ENCODE measurements at places on chromosomes 3 and 15.

DNA sequence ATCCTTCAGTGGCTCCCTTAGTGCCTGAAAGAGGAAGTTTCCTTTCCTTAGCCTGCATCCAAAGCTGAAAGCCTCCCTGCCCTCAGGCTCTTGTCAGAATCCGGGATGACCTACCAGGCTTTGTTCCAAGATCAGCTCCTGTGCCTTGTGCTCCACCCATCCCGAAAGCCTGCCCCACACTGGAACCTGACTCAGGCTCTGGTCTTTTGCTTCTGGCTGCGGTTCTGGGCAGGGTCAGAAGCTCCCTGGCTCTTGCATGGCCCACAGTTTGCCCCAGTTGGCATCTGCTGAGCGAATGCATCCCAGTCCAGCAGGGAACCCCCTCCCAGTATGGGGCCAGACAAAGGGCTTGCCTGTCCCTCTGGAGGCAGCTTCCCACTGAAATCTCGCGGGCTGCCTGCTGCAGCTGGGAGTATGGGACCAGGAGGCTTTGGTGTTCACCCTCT is 25.9 kb upstream of the KIF23 start:
- H3K27ac ChIP-seq, result no peak overlapping the region
- no peak for DNase-seq
- H3K4me1 ChIP-seq, result peaks cover 18% of the 10 kb centered on the region
- no peaks in the 10 kb centered on the region for H3K27me3 ChIP-seq

GRCh38 chr3:55615039-55615693 is 128.1 kb upstream of the WNT5A start:
- no peak for DNase-seq
- no peaks in the 10 kb centered on the region for H3K27me3 ChIP-seq
- H3K4me1 ChIP-seq, result no peaks in the 10 kb centered on the region
- no peak overlapping the region for H3K27ac ChIP-seq

GRCh38 chr3:105561876-105562275 is 195.2 kb downstream of the ALCAM start:
- DNase-seq, result no peak
- no peak overlapping the region for H3K4me3 ChIP-seq
- no peaks in the 10 kb centered on the region for H3K4me1 ChIP-seq
- H3K27me3 ChIP-seq, result no peaks in the 10 kb centered on the region
- no peaks in the 10 kb centered on the region for H3K36me3 ChIP-seq

DNA sequence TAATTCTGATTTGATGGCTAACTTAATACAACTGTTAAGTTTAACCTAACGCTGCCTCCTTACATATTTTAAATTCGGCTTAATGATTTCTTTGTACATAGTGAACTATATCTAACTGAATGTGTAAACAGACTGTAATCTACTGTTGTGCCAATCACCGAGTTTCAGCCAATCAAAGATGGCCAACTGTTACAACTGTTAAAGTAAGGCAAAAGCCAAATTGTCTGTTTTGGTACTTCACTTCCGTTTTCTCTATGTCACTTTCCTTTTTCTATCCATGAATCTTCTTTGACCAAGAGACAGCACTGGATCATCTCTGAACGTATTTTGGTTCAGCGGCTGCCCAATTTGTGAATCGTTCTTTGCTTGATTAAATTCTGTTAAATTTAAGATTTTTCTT is 137.0 kb downstream of the LMLN start:
- H3K36me3 ChIP-seq, result no peaks in the 10 kb centered on the region
- no peaks in the 10 kb centered on the region for H3K4me1 ChIP-seq
- DNase-seq, result no peak
- H3K4me3 ChIP-seq, result no peak overlapping the region
- H3K27me3 ChIP-seq, result no peaks in the 10 kb centered on the region

GRCh38 chr15:85423256-85423655 is 42.9 kb downstream of the AKAP13 start:
- H3K27ac ChIP-seq, result no peak overlapping the region
- no peaks in the 10 kb centered on the region for H3K36me3 ChIP-seq
- H3K27me3 ChIP-seq, result no peaks in the 10 kb centered on the region
- no peak overlapping the region for H3K4me3 ChIP-seq
- DNase-seq, result no peak
- H3K4me1 ChIP-seq, result no peaks in the 10 kb centered on the region

GRCh38 chr15:40339621-40339945 is 1.2 kb downstream of the CCDC9B start:
- peak overlapping the region; percentile 92 for H3K27ac ChIP-seq
- no peak for DNase-seq

- peak; percentile 22 for DNase-seq
- no peak overlapping the region for H3K4me3 ChIP-seq
- H3K27me3 ChIP-seq, result no peaks in the 10 kb centered on the region
- peaks cover 11% of the 10 kb centered on the region for H3K4me1 ChIP-seq
- H3K27ac ChIP-seq, result no peak overlapping the region
Observed at GRCh38 chr3:14988988-14989394, 41.6 kb downstream of the NR2C2 start.

DNA sequence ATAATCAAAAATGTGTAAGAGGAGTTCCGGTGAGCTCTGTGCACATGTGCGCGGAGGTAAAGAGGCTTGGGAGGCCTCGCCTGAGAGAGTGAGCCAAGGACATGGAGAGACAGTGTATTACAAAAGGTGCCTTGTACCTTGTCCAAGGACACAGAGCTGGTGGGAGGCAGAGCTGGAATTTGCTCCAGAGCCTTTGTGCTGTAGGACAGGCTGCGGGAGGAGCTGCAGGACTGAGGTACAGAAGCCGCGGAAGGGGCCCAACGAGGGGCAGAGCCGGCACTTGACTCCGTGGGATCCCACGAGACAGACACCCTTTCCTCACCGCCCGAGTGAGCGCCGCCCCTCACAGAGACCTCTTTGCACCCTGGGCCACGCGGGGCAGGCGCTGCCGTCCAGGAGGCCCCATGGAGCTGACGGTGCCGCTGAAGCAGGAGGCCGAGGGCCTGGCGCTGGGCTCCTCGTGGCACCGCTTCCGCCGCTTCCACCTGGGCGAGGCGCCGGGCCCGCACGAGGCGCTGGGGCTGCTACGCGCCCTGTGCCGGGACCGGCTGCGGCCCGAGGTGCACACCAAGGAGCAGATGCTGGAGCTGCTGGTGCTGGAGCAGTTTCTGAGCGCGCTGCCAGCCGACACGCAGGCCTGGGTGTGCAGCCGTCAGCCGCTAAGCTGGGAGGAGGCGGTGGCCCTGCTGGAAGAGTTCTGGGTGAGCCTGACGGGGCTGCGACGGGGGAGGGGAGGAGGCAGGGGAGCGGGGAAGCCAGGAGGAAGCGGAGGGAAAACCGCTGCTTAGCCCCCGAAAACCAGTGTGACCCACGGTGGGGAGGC is 68.7 kb downstream of the SLTM start:
- no peak for DNase-seq
- H3K36me3 ChIP-seq, result no peaks in the 10 kb centered on the region
- H3K27me3 ChIP-seq, result no peaks in the 10 kb centered on the region
- H3K27ac ChIP-seq, result peak overlapping the region; percentile 43

- H3K27me3 ChIP-seq, result peaks cover 16% of the 10 kb centered on the region
- no peaks in the 10 kb centered on the region for H3K4me1 ChIP-seq
- H3K27ac ChIP-seq, result no peak overlapping the region
- no peak overlapping the region for H3K4me3 ChIP-seq
- no peak for DNase-seq
- H3K36me3 ChIP-seq, result no peaks in the 10 kb centered on the region
Observed at GRCh38 chr3:123431658-123432324, 17.1 kb downstream of the ADCY5 start.

DNA sequence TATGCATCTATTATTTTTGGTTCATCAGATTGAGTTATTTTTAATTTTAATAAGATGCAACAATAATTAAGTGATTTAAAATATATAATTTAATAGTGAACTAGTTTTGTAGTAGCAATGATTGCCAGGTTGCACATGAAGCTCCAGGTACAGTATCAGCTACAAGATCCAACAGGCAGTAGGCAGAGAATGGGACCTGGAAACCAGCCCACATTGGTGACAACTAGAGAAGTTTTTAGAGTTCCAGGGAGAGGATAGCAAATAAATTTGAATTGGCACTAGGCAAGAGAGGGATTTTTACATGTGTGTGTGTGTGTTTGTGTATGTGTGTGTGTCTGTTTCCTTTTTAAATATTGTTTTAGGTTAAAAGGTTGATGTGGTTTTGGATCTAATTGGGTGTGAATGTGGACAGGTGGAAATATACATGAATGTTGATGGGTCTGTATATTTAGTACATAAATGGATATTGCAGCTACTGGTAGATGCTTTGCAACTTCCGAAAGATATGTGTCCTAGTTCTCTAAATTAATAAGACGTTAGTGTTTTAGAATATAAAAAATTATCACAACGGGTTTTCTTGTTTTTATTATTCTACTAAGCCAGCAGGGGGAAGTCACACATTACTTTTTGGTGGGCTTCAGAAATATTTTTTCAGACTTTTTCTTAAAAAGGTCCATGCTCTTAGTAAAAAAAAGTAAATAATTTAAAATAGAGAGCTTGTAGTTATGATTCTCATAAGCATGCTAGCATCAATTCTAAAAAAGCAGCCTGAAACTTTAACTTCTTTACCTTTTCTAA is 110.1 kb upstream of the GBE1 start:
- H3K4me1 ChIP-seq, result no peaks in the 10 kb centered on the region
- H3K27me3 ChIP-seq, result no peaks in the 10 kb centered on the region
- H3K4me3 ChIP-seq, result no peak overlapping the region

DNA sequence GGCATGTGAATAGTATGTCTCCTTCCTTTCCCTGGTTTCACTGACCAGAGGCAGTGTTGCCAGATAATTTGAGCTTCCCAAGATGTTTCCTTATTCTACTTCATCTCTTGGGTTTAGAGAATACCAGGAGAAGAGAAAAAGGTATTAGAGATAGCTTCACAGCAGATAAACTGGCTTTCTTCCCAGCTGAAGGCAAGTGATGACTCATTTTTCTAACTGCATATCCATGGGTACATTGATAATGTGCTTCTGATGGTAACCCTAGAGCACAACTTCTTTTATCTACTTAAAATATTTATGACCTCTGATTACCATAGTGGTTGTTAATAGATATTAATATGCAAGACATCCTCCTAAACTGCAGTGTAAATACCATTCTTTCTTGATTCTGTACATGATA is 34.6 kb upstream of the CMTM8 start:
- H3K4me3 ChIP-seq, result no peak overlapping the region
- no peak overlapping the region for H3K27ac ChIP-seq
- no peaks in the 10 kb centered on the region for H3K27me3 ChIP-seq
- peaks cover 7% of the 10 kb centered on the region for H3K4me1 ChIP-seq

GRCh38 chr15:74399511-74400312 is 32.3 kb upstream of the CYP11A1 start:
- H3K4me1 ChIP-seq, result peaks cover 86% of the 10 kb centered on the region
- H3K27ac ChIP-seq, result peak overlapping the region; percentile 40
- 0 out of 2 replicates have a peak overlapping the region, but pooled peaks have one; percentile 6 for H3K4me3 ChIP-seq
- no peaks in the 10 kb centered on the region for H3K27me3 ChIP-seq
- no peaks in the 10 kb centered on the region for H3K36me3 ChIP-seq

DNA sequence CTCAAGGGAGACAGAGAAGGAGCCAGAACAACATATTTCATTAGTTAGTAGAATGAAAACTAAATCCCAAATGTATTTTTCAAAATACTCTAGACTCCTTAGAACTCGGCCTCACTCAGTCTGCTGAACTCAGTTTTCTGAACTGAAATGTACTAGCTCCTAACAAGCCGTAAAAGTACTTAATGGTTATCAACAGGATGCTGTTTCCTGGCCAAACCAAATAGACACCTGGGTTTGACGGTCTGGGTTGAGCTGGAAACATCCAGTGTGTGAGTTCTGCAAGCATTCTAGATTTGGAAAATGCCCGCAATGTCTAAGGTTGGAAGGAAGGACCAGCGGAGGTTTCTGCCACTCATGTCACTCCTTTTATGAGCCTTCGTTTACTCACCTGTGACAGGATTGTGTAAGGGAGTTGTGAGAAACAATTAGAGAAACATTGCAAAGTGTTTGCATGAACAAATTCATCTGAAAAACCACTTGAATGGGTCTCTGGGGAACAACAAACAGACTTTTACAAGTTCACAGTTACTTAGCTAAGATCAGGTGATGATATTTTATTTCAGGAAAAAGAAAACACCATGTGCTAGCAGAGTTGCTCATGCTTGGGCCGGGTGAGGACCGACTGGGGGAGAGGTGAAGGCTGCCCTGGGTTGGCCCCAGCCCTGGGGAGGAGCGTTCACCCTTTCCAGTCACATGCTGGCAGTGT is 151.0 kb downstream of the ALDH1A2 start:
- no peaks in the 10 kb centered on the region for H3K36me3 ChIP-seq
- H3K4me3 ChIP-seq, result no peak overlapping the region
- no peaks in the 10 kb centered on the region for H3K4me1 ChIP-seq
- no peak for DNase-seq
- no peaks in the 10 kb centered on the region for H3K27me3 ChIP-seq
- no peak overlapping the region for H3K27ac ChIP-seq

GRCh38 chr3:112637700-112638099 is 3.2 kb downstream of the CCDC80 start:
- no peak overlapping the region for H3K4me3 ChIP-seq
- H3K27ac ChIP-seq, result no peak overlapping the region

GRCh38 chr3:66858656-66859381 is 139.3 kb upstream of the KBTBD8 start:
- no peak overlapping the region for H3K27ac ChIP-seq
- peaks cover 6% of the 10 kb centered on the region for H3K27me3 ChIP-seq
- no peaks in the 10 kb centered on the region for H3K4me1 ChIP-seq

DNA sequence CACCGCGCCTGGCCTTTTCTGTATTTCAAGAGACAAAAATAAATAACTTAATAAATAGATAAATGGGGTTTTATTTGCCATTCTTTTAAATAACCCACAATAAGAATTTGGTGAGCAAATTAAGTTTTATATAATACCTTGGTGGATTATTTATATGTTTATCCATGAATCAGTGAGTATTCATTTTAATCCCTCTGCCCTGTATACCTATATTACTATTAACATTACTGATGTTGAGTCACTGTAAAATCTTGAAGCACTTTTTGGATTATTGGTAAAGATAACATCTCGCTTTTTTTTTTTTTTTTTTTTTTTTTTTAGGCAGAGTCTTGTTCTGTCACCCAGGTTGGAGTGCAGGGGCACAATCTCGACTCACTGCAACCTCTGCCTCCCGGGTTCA is 154.1 kb downstream of the ZNF609 start:
- no peaks in the 10 kb centered on the region for H3K27me3 ChIP-seq
- DNase-seq, result no peak
- H3K27ac ChIP-seq, result no peak overlapping the region
- H3K4me1 ChIP-seq, result no peaks in the 10 kb centered on the region
- no peak overlapping the region for H3K4me3 ChIP-seq

DNA sequence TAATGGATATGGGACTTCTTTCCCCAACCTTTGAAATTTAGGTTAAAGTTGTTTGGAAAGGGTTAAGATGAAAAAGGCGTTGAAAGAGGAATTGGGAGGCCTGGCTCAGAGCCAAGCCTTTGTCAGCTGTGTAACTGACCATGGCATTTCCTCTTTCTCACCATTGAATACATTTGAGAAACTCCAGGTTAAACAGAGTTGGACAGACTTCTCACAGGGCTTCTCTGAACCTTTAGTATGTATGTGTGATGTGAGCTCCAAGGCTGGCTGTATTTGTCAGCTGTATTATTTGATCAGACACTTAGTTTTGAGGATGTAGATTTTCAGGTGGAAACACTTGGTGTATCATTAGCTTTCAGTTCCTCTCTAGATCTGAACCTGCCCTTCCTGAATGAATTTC is 136.4 kb upstream of the GOLGA6L4 start:
- 0 out of 2 replicates have a peak, but pooled peaks cover 4% of the 10 kb centered on the region for H3K27me3 ChIP-seq
- no peak for DNase-seq
- no peaks in the 10 kb centered on the region for H3K4me1 ChIP-seq
- H3K36me3 ChIP-seq, result no peaks in the 10 kb centered on the region
- no peak overlapping the region for H3K27ac ChIP-seq
- no peak overlapping the region for H3K4me3 ChIP-seq
